H4 (cell line): ENCODE measurements at places on chromosomes 13 and 19.

DNA sequence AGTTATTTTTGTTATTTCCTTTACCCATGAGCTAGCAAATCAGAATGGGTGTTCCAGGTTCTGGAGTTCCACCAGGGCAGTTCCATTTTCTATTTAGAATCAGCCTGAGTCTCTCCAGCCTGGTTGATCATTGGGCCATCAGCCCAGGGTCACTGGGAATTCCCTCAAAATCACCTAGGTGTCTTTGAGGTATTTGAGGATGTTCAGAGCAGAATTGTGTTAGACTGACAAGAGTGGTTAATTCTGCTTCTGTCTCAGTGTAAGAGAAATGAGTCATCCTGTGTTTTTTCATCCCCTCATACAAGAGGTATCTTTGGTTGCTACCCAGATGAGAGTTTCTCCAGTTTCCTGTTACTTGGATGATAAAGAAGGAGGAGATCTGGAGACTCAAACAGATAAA is 11.7 kb downstream of the ZNF66 start:
- DNase-seq = no peak

GRCh38 chr19:42433503-42434260 is 6.5 kb upstream of the LIPE start:
- peak; percentile 61 for DNase-seq

DNA sequence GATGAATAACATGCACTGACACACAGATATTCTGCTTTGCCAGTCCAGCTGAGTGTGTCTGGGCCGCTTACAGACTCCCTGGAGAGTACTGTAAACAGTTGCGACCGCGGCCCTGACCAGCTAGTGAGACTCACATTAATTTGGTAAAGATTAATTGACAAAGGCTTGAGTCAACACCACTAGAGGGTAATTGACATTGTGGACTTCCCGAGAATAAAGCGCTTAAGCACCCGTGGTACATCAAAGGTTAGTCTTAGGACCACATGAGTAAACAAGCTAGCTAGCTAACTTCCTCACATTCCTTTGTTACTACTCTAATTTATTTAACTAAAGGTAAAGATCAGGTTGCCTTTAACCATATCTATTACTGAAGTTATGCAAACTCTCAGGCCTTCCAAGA is 624.4 kb upstream of the ARGLU1 start:
- peak; percentile 35 for DNase-seq

GRCh38 chr13:97921176-97921816 is 32.2 kb upstream of the IPO5 start:
- DNase-seq = no peak

DNA sequence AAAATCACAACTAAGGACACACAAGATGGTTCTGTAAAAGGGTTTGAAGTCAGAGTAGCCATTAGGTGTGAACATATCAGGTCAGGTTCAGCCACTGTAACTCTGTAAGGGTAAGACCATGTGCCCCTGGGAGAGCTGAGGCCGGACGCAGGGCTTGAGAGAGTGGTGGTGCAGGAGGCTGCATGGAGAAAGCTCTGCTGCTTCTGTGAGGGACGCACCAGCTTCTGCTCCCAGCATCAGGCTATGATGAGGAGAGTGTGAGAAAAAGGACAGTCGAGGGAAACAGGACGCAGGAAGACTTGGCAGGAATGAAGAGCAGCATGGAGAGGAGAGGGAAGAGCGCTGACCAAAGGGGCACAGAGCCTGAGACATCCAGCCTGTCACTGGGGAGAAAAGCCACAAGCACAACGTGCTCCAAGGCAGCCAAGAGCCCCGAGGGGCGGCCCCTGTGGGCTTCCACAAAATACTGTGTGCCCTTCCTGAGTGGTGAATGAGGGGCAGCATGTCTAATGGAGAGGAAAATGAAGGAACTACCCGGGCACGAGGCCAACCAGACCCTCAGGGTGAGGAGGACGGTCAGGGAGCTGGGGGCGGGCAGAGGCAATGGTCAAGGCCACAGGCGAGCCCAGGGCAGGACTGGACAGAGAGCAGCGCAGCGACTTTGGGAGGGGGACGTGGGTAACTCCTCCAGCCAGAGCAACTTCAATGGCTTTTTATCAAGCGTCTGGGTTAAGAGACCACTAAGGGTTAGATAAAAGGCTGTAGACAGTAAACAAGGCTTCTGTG is 107.7 kb downstream of the COL4A1 start:
- DNase-seq = no peak

- DNase-seq = peak; percentile 38
Observed at GRCh38 chr13:33744589-33745369, 73.2 kb upstream of the RFC3 start.

DNA sequence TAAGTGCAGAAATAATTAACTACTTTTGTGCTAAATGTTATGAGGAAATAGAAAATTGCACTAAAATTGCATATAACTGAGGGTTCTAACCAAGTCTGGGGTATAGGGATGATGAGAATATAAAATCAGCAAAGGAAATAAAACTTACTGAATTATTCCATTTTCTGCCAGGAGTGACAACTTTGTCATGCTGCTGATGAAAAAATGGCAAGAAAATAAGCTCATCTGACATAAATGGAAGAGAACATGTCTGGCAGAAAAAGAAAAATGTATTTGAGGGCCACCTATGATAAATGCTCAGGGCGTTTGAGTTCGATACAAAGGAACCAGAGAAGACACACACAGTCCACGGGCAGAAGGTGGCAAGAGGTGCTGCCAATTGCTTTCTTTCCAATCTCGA is 78.2 kb downstream of the LHFPL6 start:
- no peak for DNase-seq

DNA sequence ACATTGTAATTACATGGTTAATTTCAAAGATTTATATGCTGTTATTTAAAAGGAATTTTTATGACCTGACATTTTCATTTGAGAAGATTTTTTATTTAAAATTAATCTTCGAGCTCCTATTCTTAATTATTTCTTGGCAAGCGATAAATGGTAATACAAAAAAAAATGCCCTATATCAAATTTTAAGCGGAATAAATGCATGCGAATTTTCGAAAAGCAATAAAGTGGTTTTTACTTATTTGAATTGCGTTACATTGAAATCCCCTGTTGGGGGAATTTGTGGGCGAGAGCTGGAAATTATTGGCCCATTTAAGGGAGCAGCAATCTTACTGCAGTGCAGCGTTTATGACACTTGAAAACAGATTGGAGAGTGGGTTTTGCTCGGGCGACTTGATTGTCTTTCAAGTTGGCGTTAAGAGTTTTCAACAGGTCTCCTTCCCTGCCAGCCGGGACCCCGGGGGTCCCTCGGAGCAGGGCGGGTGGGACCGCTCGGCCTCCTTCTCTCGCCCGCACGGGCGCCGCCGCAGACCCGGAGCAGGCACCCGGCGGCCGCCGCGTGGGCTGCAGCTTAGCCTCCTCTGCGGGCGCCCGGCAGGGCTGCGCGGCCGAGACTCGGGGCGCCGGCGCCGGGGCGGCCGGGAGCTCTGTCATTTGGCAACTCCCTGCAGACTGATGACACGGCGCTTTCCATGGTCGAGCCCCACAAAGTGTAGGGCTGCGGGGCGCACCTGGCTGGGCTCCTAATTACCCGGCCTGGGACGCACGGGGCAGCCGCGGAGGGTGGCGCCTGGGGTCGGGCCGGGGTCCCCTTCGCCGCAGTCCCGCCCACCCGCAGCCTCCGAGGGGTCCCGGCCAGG is 255.1 kb upstream of the SOX21 start:
- no peak for DNase-seq

- no peak for DNase-seq
Observed at GRCh38 chr19:10888421-10888866, 17.1 kb downstream of the CARM1 start.

DNA sequence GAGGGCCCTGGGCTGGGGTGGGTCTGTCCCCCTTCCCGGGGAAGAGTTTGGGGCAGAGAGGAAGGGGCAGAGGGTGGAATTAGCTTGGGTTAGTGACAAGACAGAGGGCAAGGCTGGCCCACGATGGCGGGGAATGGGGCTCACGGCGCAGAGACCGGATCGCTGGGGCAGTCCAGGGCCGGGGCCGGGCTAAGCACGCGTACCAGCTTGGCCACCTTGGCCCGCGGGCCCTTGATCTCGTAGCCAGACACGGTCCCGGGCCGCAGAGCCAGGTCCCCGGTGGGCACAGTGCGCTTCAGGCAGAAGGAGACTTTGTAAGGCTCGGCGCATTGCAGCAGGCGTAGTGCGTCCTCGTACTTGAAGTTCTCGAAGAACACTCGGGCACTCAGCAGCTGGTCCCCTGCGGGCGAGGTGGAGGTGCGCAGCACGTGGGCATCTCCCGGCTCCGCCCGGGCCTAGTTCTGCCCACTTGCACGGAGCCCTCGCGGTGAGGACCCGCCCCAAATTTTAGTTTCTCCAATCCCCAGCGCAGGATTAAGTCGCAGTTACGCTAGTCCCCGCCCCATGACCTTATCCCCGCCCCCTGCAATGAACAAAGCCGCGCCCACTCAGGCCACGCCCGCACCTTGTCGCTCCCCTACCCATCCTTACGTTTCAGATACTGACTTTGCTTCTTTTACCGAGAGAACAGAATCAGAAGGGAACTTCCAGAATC is 8.6 kb upstream of the HIPK4 start:
- DNase-seq = no peak

- DNase-seq = no peak
Observed at GRCh38 chr13:100977841-100978240, 303.2 kb upstream of the TMTC4 start.
